CD8-positive, alpha-beta memory T cell (primary cell): ENCODE measurements at places on chromosomes 4 and X. TPM values are rescaled to one million over a fixed set of nuclear protein-coding genes. Genes with fewer than 3 reads are reported as not detected.

DNA sequence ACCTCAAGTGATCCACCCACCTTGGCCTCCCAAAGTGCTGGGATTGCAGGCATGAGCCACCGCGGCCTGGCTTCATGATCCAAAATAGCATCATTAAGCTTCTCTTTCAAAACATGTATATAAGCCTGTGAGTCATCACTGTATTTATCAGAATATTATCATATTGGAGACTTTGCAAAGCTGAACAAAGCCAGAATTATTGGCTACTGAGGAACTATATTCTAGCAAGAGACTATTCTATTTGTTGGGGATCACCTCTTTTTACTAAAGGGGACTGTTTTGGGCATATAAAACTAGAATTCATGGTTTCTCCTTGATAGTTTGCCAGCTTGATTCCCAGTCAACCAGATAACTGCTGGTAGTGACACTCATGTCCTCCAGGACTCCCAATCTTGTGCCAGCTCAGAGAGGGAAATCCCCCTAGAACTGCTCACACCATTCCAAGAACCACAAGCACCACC is 40.1 kb downstream of the TET2 start:
- no peak for DNase-seq

- DNase-seq = no peak
These were observed 82.2 kb downstream of the SLC9A7 start for GRCh38 chrX:46676399-46677356.

Gene LRAT
- total RNA-seq = not detected

- DNase-seq = no peak
These were observed 1743.9 kb downstream of the RPA4 start for GRCh38 chrX:98627645-98628044.

GRCh38 chrX:131614241-131614640 is 70.4 kb downstream of the OR13H1 start:
- DNase-seq = no peak

GRCh38 chr4:11732155-11732554 is 303.5 kb upstream of the HS3ST1 start:
- DNase-seq = no peak

Gene ENPEP
- total RNA-seq = not detected

DNA sequence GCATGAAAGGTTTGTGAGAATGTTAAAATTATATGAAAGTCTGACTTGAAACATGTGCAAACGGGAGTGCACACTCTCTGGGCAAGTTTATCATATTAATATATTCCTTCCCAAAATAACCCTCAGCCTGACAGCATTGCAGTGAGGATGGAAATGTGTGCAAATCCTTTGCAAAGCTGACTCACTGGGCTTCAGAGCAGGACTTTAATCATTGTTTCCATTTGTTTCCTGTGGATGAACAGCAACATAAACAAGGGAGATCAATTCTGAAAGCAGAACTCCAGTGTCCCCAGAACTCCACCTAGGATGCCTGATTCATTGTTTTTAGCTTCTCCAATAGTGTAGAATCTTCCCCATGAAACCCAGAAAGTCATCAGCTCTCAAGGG is 32.9 kb downstream of the SLC2A9 start:
- DNase-seq = no peak

GRCh38 chrX:11764602-11765067 is 6.6 kb downstream of the MSL3 start:
- DNase-seq = no peak
